Testis (tissue), 5 donors: ENCODE measurements at places on chromosomes 6 and 20. TPM values are rescaled to one million over a fixed set of nuclear protein-coding genes. Genes with fewer than 3 reads are reported as not detected.

The CDH26 gene
- total RNA-seq, result 3.5 TPM

The TCP11 gene
- total RNA-seq, result 193 TPM

The RBM39 gene
- 273 TPM for total RNA-seq

The KCNB1 gene
- 2.3 TPM for total RNA-seq

The RIPOR2 gene
- total RNA-seq, result 3.7 TPM

The UST gene
- total RNA-seq, result 16.0 TPM

The THBS2 gene
- 7.6 TPM for total RNA-seq

The OR2J2 gene
- total RNA-seq, result 4.4 TPM

The F13A1 gene
- 11.7 TPM for total RNA-seq

The MMP24 gene
- total RNA-seq, result 1.1 TPM

The CABLES2 gene
- total RNA-seq, result 58.6 TPM

The ZBP1 gene
- not detected for total RNA-seq

The SEL1L2 gene
- 4.1 TPM for total RNA-seq
